ENCODE measurements at places on chromosomes 3 and 15. TPM values are rescaled to one million over a fixed set of nuclear protein-coding genes. Genes with fewer than 3 reads are reported as not detected.

P3H2 gene
- 2.4 TPM for total RNA-seq

GOLGA6A gene
- under 0.01 TPM for total RNA-seq

ATP13A4 gene
- 10.2 TPM for total RNA-seq

AP3B2 gene
- total RNA-seq: 55.8 TPM

HES1 gene
- 14.7 TPM for total RNA-seq

TGFBR2 gene
- total RNA-seq: 4.5 TPM

CLDN16 gene
- 1.6 TPM for total RNA-seq

ITIH3 gene
- total RNA-seq: not detected

CLRN1 gene
- not detected for total RNA-seq

CACNA2D2 gene
- total RNA-seq: 2.4 TPM

SLC4A7 gene
- 658 TPM for total RNA-seq

CRABP1 gene
- total RNA-seq: 13.9 TPM

CHRNA5 gene
- 11.4 TPM for total RNA-seq

PP2D1 gene
- total RNA-seq: not detected

All from frontal cortex (tissue), 4 donors.